Stomach (tissue), 19 donors: ENCODE measurements at places on chromosomes 7 and 10. TPM values are rescaled to one million over a fixed set of nuclear protein-coding genes. Genes with fewer than 3 reads are reported as not detected.

- no peaks in the 10 kb centered on the region for H3K27me3 ChIP-seq
- DNase-seq = no peak
- no peak overlapping the region for H3K27ac ChIP-seq
Measured at GRCh38 chr7:143898810-143899209, 3.2 kb downstream of the TCAF1 start.

Gene FAM53B
- 46.9 TPM for total RNA-seq

Gene GRM8
- not detected for total RNA-seq

Gene KNDC1
- 1.0 TPM for total RNA-seq

DNA sequence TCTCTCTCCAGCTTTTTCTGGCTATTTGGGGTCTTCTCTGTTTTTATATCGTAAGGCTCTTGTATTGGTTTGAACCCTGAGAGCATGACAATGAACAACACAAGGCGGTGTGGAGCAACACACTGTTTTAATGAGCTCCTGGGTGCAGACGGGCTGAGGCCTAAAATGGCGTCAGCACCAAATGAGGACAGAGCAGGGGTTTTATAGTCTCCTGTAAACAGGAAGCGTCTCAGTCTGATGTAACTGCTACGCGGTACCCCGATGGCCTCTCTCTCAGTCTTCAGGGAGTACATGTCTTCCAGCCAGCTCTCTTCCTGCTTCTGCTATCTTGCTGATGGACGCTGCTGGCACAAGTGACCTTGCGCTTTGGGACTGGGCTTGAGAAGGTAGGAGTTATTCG, 95.9 kb upstream of the CCDC71L start:
- H3K36me3 ChIP-seq = no peaks in the 10 kb centered on the region
- no peaks in the 10 kb centered on the region for H3K4me1 ChIP-seq
- DNase-seq = no peak
- H3K27me3 ChIP-seq = no peaks in the 10 kb centered on the region
